ENCODE measurements at places on chromosomes 2 and 18.

DNA sequence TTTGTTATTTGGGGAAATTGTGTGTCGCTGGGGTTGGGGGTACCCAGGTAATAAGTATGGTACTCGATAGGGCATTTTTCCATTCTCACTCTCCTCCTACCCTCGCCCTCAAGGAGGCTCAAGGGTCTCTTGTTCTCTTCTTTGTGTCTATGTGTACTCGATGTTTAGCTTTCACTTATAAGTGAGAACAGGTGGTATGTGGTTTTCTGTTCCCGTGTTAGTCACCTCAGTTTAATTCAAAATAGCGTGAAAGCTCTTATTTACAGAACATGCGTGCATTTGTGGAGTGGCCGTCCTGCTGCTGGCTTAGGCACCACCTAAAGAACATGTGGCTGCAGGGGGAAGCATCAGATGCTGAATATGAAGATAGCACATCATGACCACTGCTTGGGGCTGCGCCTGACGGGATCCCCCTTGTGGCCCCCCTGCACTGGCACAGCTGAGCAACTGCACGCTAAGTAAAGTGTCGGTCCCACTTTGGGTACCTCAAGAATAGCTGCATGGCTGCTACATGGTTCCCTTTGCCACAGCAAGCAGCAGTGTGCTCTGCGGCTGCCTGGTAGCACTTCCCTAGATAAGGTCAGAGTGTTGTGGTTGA, 569.0 kb downstream of the DCDC2C start:
- DNase-seq, result no peak

DNA sequence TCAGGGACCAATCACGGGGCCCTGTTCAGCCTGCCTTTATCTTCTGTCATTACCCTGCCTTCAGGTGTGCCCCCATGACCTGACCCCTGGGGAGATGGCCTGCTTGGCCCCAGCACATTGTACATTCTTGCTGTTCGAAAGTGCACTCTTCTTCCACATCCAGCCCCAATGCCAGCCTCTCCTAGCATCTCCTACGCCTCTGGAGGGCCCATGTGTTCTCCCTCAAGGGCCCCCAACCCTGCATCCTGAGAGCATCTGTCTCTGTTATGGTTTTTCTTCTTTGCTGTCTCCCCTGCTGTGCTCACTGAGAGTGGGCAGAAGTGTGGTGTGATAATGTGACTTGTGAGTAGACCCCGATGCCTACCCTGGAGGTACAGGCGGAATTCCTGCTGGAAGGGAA, 41.5 kb upstream of the OTOS start:
- no peak for DNase-seq

DNA sequence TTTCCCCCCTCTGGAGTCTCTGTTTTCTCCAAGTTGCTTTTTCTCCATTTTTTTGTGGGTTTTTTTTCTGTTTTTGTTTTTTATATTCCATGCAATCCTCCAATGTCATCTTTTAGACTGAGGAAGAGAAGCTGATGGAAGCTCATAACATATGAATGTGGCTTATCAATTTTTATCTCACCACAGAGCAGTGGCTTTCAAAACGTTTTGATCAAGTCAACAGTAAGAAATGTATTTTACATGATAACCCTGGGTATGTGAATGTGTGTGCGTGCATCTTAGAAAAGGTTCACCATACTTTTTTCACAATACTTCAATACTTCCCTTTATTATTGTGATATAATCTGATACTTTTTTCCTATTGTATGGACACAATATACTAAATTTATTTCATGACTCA, 64.6 kb upstream of the CDCA7 start:
- DNase-seq, result no peak

DNA sequence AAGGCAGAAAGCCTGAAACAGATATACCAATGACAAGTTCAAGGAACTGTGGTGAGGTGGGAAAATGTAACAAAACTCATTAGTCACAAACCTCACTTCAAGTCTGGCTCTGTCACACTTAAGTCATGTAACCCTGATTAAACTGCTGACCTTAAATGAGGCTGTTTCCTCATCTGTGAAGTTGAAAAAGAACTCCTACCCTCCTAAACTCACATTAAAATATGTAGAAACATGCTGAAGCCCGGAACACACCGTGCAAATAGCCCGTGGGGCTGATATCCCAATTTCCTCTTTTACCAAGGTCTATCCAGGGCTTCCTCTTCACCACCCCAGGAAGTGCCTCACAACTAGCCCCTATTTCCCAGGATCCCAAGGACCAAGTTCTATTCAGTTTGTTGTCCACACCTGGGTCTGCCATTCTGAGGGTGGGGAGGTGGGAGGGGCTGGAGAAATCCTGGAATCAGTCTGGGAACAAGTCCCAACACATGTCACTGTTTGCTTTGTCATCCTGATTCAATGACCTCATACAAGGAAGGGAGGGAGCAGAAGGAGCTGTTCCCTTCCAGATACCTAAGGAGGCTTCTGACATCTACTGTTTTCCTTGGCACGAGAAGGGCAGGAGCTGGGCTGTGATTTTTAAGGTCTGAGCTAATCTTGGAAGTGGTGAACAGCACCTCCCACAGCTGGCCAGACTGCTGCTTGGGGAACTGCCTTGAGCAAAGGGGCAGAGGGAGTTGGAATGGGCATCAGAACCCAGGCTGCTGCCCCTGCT, 42.3 kb downstream of the SLC4A1AP start:
- no peak for DNase-seq

- DNase-seq, result peak; percentile 59
These were observed 795 bp downstream of the METTL21A start for GRCh38 chr2:207624185-207625013.

- DNase-seq, result peak; percentile 1
These were observed 14.7 kb downstream of the CAPN10 start for GRCh38 chr2:240601061-240601830.

- DNase-seq, result no peak
These were observed 57.9 kb downstream of the SLC66A3 start for GRCh38 chr2:11213090-11213638.

GRCh38 chr2:58067001-58067400, 20.4 kb downstream of the VRK2 start:
- DNase-seq, result no peak

DNA sequence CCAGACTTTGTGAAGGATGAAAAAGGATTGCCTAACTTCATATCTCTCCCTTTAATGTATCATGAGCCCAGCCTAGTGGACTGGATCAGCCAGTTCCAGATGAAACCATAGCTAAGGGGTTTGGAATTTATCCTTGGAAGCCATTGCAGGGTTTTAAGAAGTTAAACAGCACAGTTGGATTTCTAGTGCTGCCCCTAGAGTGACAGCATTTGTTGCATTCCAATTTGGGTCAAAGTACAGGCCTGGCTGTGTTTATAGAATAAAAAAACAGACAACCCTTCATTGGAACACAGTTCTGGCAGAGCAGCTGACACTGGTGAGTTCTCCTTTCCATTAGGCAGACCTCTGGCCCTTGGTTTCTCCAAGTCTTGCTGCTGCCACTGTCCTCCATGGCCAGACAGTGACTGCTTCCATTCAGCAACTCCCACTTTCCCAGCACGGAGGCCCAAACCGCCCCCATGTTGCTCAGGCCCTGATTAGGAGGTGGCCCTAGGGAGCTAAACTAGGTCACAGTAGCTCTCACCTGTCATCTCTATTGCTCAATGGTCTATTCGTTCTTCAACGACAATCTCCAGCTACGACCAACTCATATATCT, 8.0 kb downstream of the GPR39 start:
- DNase-seq, result no peak

- no peak for DNase-seq
These were observed 123.5 kb upstream of the ZSWIM2 start for GRCh38 chr2:186972281-186972970.

DNA sequence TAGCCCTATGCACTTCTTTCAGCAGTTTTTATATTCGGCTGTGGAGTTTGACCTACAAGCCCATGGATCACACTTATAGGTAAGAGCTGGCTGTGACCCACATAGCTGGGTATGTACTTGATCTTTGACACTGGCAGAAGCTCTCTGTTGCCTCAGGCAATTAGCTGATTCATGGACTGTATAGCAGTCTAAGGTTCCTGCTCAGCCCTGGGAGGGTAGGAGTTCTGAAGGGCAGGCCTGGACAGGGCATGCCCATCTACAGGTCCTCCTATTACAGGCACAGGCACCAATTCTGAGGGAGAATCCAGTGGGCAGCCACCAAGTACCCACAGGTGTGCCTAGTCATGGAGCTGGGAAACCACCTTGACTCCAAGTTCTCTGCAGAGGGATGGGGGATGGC, 301.8 kb upstream of the GALNT5 start:
- DNase-seq, result no peak

- DNase-seq, result no peak
These were observed 102.7 kb downstream of the CALCRL start for GRCh38 chr2:187345338-187345737.

GRCh38 chr18:11981192-11981542, at the start of gene IMPA2:
TSS of gene IMPA2 (plus strand) at chr18:11981507. CDS start at chr18:11981670, 163 bp downstream.
- DNase-seq, result no peak

- no peak for DNase-seq
These were observed 231.9 kb upstream of the MGAT5 start for GRCh38 chr2:134021830-134022524.

GRCh38 chr2:109406301-109406700, 207.5 kb downstream of the SEPTIN10 start:
- no peak for DNase-seq

GRCh38 chr18:61336766-61337165, 3.5 kb downstream of the CDH20 start:
- no peak for DNase-seq

GRCh38 chr2:83689402-83689801, 769.7 kb downstream of the SUCLG1 start:
- no peak for DNase-seq

DNA sequence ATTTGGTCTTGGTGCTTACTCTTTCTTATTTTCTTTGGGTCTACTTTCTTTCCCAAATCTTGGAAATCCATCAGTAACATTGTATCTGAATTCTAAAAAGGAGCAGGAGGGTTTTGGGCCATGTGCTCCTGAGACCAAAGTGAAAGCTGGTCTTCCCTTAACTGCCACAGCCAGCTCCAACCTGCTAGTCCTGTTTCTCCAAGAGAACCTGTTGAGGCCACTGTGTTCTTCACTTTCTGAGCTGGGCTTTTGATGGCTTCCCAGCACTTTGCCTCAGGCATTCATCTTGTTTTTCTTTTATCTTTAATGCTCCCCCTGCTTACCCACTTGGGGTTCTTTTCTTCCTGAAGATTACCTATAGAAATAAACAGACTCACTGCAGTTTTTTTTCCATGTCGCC, 53.3 kb downstream of the ARHGAP28 start:
- no peak for DNase-seq

- DNase-seq, result no peak
These were observed 54.2 kb downstream of the NCAPH start for GRCh38 chr2:96389736-96390135.

- no peak for DNase-seq
These were observed 103.1 kb downstream of the TEX51 start for GRCh38 chr2:127001751-127002150.

GRCh38 chr2:44342854-44343253, 18.4 kb downstream of the PREPL start:
- peak; percentile 8 for DNase-seq

- DNase-seq, result no peak
These were observed 4.1 kb downstream of the MYO1B start for GRCh38 chr2:191249156-191249813.

GRCh38 chr2:6224267-6224666, 532.1 kb downstream of the SOX11 start:
- no peak for DNase-seq

DNA sequence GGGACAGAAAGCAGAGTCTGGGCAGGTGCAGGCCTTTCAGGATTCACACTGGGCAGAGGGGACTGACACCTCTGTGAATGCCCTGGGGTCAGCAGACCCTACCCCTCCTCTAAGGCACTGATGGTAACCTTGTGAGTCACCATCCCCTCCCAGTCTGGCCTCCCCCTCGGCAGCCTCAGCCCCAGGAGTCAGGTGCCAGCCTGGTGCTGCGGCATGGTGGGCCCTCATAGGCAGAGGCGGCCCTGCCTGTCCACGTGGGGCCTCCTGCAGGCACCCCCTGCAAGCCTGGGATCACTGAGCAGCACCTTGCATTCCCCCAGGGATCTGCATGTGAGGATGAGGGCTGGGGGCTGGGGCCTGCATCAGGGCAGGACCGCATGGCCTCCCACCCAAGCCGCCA, 4.8 kb upstream of the GPR17 start:
- DNase-seq, result no peak

DNA sequence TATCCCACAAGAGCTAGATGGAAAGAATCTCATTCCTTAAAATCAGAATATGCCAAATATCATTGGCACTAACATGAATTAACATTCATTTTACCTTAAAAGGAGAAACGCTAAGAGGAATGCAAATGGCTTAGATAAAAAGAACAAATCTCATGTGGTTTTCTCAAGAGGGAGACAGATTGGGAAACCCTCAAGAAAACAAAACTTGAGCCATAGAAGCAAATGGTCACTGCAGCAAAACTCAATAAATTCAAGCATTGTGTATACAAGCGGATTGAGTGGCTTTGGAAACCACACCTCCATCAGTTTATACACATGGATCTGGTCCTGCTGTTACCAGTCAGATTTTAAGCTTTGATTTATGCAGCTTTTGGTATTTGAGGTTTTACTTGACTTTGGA, 1331.8 kb upstream of the ZEB2 start:
- DNase-seq, result no peak

- DNase-seq, result no peak
These were observed 69.0 kb downstream of the AOX1 start for GRCh38 chr2:200654823-200655222.

- DNase-seq, result no peak
These were observed 155.0 kb upstream of the OTX1 start for GRCh38 chr2:62895632-62896009.

DNA sequence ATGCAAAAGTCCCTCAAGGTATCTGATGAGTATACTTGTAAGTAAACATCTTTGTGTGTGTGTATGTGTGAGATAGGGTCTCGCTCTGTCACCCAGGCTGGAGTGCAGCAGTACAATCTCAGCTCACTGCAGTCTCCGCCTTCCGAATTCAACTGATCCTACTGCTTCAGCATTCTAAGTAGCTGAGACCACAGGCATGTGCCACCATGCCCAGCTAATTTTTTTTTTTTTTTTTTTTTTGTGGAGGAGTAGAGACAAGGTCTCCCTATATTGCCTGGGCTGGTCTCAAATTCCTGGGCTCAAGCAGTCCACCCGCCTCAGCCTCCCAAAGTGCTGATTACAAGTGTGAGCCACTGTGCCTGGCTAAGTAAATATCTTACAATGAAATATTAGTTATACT, 23.2 kb downstream of the ADAM17 start:
- DNase-seq, result no peak

- DNase-seq, result no peak
These were observed 15.2 kb upstream of the CCDC74B start for GRCh38 chr2:130160131-130160530.

DNA sequence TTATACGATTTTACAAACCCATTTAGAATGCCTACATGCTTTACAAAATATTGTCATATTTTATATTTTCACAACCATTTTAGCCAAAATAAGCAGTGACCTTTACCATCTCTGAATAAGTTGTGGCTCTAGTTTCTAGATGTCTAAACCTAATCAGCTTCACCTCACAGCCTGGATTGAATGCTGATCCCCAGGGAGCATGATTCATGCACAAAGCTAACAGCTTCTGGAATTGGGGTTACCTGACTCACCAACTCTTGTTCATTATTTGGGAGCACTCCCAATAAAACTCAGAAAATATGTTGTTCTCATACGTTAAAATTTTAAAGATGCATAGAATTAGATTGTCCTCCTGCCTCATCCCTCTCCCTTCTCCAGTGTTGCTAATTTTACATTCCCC, 611.7 kb upstream of the NETO1 start:
- no peak for DNase-seq
